ENCODE measurements at places on chromosomes 1 and 21. TPM values are rescaled to one million over a fixed set of nuclear protein-coding genes. Genes with fewer than 3 reads are reported as not detected.
A peak's percentile ranks its signal among the peaks of the same experiment; 100 is the strongest.

DNA sequence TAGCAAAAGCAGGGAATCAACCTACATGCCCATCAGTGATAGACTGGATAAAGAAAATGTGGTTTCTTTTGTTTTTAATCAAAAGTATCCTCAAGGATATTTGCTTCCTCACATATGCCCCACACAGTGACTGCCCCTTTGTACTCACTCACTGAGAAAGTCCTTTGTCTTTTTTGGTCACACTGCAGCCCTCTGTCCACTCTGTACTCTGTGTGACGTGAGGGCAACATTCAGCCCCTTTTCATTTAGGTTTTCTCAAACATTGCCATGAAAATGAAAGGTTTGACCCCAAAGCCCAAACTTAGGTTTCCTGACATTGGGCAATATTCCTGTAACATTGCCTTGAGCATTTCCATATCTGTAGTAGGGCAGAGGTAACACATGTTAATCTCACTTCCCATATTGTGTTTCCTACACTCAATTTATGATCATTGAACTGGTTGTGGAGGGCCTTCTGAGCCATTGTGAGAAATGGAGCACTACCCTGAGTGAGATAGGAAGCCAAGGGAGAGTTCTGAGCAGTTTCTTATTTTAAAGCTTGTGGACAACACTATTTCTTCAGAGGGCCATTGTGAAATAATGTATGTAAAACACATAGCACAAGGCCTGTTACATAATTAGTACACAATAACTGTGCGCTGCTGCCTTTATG is 501.9 kb upstream of the C1orf87 start:
- DNase-seq, result no peak
- no peaks in the 10 kb centered on the region for H3K4me1 ChIP-seq
- no peak overlapping the region for H3K4me3 ChIP-seq
- H3K36me3 ChIP-seq, result no peaks in the 10 kb centered on the region
- no peak overlapping the region for H3K27ac ChIP-seq

GRCh38 chr1:220001095-220001501 is 45.2 kb downstream of the EPRS1 start:
- H3K4me3 ChIP-seq, result no peak overlapping the region
- no peaks in the 10 kb centered on the region for H3K36me3 ChIP-seq
- DNase-seq, result no peak
- H3K4me1 ChIP-seq, result no peaks in the 10 kb centered on the region
- H3K27ac ChIP-seq, result no peak overlapping the region

- H3K4me1 ChIP-seq, result no peaks in the 10 kb centered on the region
- no peak for DNase-seq
These were observed 89.3 kb upstream of the EDEM3 start for GRCh38 chr1:184843732-184844495.

GRCh38 chr1:212311836-212312497 is 26.8 kb downstream of the PPP2R5A start:
- H3K4me3 ChIP-seq, result no peak overlapping the region
- H3K4me1 ChIP-seq, result no peaks in the 10 kb centered on the region
- H3K36me3 ChIP-seq, result no peaks in the 10 kb centered on the region
- no peak overlapping the region for H3K27ac ChIP-seq
- no peak for DNase-seq

GRCh38 chr1:233440951-233441401 is 113.5 kb downstream of the MAP3K21 start:
- no peak overlapping the region for H3K27ac ChIP-seq
- H3K4me1 ChIP-seq, result no peaks in the 10 kb centered on the region
- H3K36me3 ChIP-seq, result no peaks in the 10 kb centered on the region
- no peaks in the 10 kb centered on the region for H3K27me3 ChIP-seq
- DNase-seq, result no peak

GRCh38 chr1:225813214-225813964 is 3.5 kb downstream of the EPHX1 start:
- peak overlapping the region; percentile 56 for H3K27ac ChIP-seq
- peaks cover 11% of the 10 kb centered on the region for H3K4me1 ChIP-seq
- peak; percentile 74 for DNase-seq

DNA sequence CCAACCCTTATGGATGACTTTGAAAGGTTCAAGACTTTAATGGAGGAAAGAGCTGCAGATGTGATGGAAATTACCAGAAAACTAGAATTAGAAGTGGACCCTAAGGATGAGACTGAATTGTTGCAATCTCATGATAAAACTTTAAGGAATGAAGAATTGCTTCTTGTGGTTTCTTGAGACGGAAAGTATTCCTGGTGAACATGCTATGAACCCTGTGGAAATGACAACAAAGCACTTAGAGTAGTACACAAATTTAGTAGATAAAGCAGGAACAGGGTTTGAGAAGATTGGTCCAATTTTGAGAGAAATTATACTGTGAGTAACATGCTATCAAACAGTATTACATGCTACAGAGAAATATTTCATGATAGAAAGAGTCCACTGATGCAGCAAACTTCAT is 215.4 kb downstream of the OMA1 start:
- no peaks in the 10 kb centered on the region for H3K36me3 ChIP-seq
- H3K27ac ChIP-seq, result no peak overlapping the region
- H3K27me3 ChIP-seq, result no peaks in the 10 kb centered on the region

- no peaks in the 10 kb centered on the region for H3K27me3 ChIP-seq
- peaks cover 19% of the 10 kb centered on the region for H3K4me1 ChIP-seq
- H3K4me3 ChIP-seq, result no peak overlapping the region
- DNase-seq, result no peak
These were observed 6.9 kb downstream of the TFF3 start for GRCh38 chr21:42308161-42308913.

- peaks cover 37% of the 10 kb centered on the region for H3K4me1 ChIP-seq
- H3K4me3 ChIP-seq, result peak overlapping the region; percentile 62
- no peaks in the 10 kb centered on the region for H3K36me3 ChIP-seq
- peak overlapping the region; percentile 75 for H3K27ac ChIP-seq
- H3K27me3 ChIP-seq, result no peaks in the 10 kb centered on the region
These were observed 433 bp downstream of the TMEM200B start for GRCh38 chr1:29123053-29123886.

- no peaks in the 10 kb centered on the region for H3K4me1 ChIP-seq
- H3K36me3 ChIP-seq, result no peaks in the 10 kb centered on the region
- no peaks in the 10 kb centered on the region for H3K27me3 ChIP-seq
- DNase-seq, result peak; percentile 87
These were observed 71.0 kb downstream of the PDE9A start for GRCh38 chr21:42724226-42724920.

GRCh38 chr21:44397431-44398031 is 44.1 kb downstream of the TRPM2 start:
- H3K4me3 ChIP-seq, result no peak overlapping the region
- H3K27ac ChIP-seq, result no peak overlapping the region
- DNase-seq, result no peak
- H3K36me3 ChIP-seq, result no peaks in the 10 kb centered on the region
- no peaks in the 10 kb centered on the region for H3K4me1 ChIP-seq
- H3K27me3 ChIP-seq, result no peaks in the 10 kb centered on the region

DNA sequence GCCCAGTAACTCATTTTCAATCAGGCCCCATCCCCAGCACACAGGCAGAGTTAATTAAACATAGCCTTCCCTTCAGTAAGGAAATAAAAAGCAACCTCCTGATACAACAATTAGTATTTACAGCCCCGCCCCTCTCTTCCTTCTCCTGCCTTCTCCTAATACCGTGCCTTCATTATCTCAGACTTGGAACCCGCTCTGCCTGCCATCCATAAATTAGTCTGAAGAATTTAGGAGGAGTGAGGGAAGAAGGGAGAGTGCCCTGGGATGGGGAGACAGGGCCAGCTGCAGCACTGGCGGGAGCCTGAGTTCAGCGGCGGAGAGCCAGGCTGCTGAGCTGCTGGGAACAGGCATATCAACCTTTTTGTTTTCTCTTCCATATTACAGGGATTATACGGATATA is 172.8 kb downstream of the ACTL8 start:
- H3K4me1 ChIP-seq, result no peaks in the 10 kb centered on the region
- no peaks in the 10 kb centered on the region for H3K36me3 ChIP-seq
- H3K4me3 ChIP-seq, result no peak overlapping the region
- DNase-seq, result no peak

DNA sequence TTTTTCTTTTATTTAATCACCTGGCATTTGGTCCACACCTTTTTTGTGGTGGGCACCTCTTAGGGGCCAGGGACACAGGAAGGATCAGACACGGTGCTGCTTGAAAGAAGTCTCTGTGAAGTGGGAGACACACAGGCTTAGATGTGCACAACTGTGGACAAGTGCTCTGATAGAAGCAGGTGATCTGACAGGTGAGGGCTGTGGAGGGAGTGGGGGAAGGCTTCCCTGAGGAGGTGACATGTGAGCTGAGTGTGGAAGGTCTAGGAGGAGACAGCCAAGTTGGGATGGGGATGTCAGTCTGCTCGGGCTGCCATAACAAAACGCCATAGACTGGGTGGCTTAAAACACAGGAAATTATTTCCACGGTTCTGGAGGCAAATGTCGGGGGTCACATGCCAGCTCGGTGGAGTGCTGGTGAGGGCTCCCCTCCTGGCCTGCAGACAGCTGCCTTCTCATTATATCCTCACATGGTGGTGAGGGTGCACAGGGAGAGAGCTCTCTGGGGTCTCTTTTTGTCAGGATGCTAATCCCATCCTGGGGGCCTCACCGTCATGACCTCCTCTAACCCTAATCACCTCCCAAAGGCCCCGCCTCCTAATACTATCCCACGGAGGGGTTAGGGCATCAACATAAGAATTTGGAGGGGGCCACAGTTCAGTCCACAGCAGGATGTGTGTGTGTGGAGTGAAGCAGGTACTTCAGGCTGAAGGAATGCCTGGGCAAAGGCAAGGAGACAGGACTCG is 5.2 kb upstream of the KIAA1614 start:
- no peak overlapping the region for H3K27ac ChIP-seq
- no peaks in the 10 kb centered on the region for H3K27me3 ChIP-seq
- H3K4me1 ChIP-seq, result no peaks in the 10 kb centered on the region
- DNase-seq, result no peak
- H3K36me3 ChIP-seq, result no peaks in the 10 kb centered on the region

GRCh38 chr1:214694769-214695168 is 91.8 kb downstream of the CENPF start:
- no peaks in the 10 kb centered on the region for H3K36me3 ChIP-seq
- H3K27ac ChIP-seq, result no peak overlapping the region
- H3K4me1 ChIP-seq, result no peaks in the 10 kb centered on the region
- DNase-seq, result no peak
- no peaks in the 10 kb centered on the region for H3K27me3 ChIP-seq

- no peak for DNase-seq
- H3K4me1 ChIP-seq, result no peaks in the 10 kb centered on the region
- H3K27me3 ChIP-seq, result no peaks in the 10 kb centered on the region
These were observed 72.4 kb upstream of the TIAM1 start for GRCh38 chr21:31416465-31416864.

DNA sequence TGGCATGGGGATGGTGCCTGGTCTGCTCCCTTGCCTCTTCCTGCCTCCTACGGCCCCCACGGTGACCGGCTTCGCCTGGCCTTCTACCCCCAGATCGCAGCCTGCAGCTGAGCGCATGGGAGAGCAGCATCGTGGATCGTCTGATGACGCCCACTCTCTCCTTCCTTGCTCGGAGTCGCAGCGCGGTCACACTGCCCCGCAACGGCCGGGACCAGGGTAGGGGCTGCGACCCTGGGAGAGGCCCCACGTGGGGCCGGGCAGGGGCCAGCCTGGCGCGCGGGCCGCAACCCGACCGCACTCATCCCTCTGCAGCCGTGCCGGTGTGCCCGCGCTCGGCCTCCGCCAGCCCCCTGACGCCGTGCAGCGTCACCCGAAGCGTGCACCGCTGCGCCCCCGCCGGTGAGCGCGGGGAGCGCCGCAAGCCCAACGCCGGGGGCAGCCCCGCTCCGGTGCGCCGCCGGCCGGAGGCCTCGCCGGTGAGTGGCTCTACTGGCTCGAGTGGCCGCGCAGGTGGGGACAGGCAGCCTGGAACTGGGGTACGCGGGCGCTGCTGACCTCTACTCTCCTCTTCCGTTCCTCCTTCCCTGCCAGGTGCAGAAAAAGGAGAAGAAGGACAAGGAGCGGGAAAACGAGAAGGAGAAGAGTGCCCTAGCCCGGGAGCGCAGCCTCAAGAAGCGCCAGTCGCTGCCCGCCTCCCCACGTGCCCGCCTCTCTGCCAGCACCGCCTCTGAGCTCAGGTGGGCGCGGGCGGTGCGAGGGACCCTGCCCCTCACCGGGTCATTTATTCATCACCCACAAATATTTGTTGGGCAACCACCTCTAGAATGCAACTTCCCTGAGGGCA is 20.4 kb downstream of the MAP7D1 start:
- H3K4me3 ChIP-seq, result no peak overlapping the region
- H3K36me3 ChIP-seq, result peaks cover 93% of the 10 kb centered on the region
- H3K27ac ChIP-seq, result peak overlapping the region; percentile 49
- no peak for DNase-seq
- H3K27me3 ChIP-seq, result no peaks in the 10 kb centered on the region

DNA sequence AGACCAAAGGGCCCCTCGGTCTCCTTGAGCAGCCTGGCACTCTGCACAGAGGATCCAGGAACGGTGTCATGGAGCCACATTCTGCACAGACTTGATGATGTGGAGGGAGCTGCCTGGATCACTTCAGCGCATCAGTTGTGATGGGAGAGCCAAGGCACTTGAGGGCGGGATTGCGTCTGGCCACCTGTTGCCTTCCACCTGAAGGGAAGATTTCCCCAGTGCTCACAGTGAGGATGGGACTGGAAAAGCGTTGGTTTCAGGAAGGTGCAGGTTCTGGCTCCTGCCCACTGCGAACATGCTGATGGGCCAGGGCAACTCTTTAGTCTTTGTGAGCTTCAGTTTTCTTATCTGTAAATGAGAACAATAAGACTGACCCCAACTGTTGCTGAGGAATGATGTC is 2.6 kb downstream of the RER1 start:
- H3K4me3 ChIP-seq, result no peak overlapping the region
- no peaks in the 10 kb centered on the region for H3K4me1 ChIP-seq
- no peaks in the 10 kb centered on the region for H3K36me3 ChIP-seq
- no peak overlapping the region for H3K27ac ChIP-seq
- no peak for DNase-seq

- no peaks in the 10 kb centered on the region for H3K36me3 ChIP-seq
- H3K4me3 ChIP-seq, result peak overlapping the region; percentile 39
- no peaks in the 10 kb centered on the region for H3K27me3 ChIP-seq
- no peak overlapping the region for H3K27ac ChIP-seq
These were observed 1.2 kb downstream of the BCL9 start for GRCh38 chr1:147542569-147542897.

GRCh38 chr1:229253151-229253974 is 17.5 kb upstream of the RAB4A start:
- H3K27me3 ChIP-seq, result no peaks in the 10 kb centered on the region
- H3K27ac ChIP-seq, result peak overlapping the region; percentile 51
- H3K4me3 ChIP-seq, result peak overlapping the region; percentile 35
- H3K4me1 ChIP-seq, result no peaks in the 10 kb centered on the region
- DNase-seq, result no peak

Gene AKNAD1
- not detected for total RNA-seq

Gene NPL
- 4.7 TPM for total RNA-seq

Gene HMGCS2
- 1,165 TPM for total RNA-seq

Gene IL22RA1
- total RNA-seq, result 83.0 TPM

Gene PADI4
- not detected for total RNA-seq

Gene DRAXIN
- not detected for total RNA-seq

Gene TP73
- not detected for total RNA-seq

Gene CENPS
- total RNA-seq, result 94.1 TPM

Gene MTARC2
- 94.5 TPM for total RNA-seq

Gene LPAR3
- total RNA-seq, result not detected
